Heart left ventricle (tissue), 16 donors: ENCODE measurements at places on chromosomes 7 and 10. TPM values are rescaled to one million over a fixed set of nuclear protein-coding genes. Genes with fewer than 3 reads are reported as not detected.
A peak's percentile ranks its signal among the peaks of the same experiment; 100 is the strongest.

- no peak for DNase-seq
These were observed 40.4 kb upstream of the CDCA7L start for GRCh38 chr7:21986096-21986495.

DNA sequence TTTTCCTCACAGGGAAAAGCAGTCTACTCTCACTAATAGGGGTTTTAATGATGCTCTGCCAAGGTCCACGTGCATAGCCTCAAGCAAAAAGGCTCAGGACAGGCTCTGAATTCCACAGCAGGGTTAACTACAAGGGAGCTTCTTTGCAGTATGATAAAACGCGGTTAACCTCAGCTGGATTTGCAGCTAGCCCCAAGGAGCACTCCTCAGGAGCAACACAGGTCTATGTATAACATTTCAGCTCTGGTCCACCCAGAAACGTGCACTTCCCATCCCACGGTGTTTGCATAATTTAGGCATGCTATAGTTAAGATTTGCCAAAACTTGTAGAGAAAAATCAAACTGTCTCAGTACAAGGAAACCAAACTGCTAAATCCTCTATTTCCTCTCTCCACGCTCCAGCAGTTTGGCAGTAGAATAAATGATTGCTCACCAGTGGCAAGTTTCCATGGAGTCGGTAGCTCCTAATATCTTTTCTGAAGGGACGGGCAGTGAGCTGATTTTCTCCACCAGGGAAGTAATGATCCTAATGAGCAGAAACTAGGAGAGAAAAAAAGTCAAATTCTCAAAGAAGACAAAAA, 13.1 kb upstream of the ASB4 start:
- no peak for DNase-seq

- no peak for DNase-seq
These were observed 42.1 kb upstream of the EMX2 start for GRCh38 chr10:117500456-117500855.

DNA sequence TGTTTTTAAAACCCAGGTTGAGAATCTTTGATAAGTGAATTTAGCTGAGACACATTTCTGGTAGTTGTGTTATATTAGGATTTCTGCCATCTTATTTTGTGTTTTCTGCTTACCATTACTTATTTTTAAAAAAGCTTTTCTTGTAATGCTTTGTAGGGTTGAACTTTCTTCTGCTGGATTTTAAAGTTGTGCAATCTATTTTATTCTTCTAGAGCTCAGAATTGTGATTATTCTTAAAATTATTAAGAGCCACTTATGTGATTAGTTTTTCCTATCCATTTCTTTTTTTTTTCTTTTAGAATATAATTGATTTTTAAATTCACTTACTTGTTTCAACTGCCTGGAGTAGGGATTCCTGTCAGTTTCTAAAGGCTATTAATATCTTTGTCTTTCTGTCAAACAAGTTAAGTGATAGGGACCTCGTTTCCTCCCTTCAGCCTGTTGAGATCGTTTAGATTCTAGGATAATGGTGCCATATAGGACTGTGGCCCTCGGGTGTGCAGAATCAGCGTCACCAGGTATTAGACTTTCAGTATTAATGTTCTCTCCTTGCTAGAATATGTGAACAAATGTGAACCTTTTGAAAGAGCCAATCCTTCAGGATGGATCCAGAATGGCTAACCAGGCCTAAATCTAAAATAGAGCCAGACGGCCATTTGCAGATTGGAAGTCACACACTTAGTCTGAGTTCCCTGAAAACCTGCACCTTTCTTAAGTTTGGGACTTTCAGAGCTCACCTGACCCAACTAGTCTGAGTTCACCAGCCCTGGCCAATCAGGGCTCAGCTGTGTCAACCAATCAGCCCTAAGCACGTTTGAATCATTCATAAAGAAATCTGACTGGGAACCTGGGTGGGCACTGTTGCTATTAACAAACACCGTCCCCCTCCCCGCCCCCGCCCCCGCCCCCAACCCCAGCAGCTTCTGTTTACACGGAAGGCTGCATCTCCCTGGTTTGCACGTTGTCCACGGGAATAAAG, 26.2 kb downstream of the CUX1 start:
- peak; percentile 9 for DNase-seq

EIF3B gene
- 35.4 TPM for polyA plus RNA-seq

- DNase-seq: no peak
These were observed 104.5 kb upstream of the PCLO start for GRCh38 chr7:83267141-83267631.

SUGCT gene
- 4.2 TPM for polyA plus RNA-seq

DNA sequence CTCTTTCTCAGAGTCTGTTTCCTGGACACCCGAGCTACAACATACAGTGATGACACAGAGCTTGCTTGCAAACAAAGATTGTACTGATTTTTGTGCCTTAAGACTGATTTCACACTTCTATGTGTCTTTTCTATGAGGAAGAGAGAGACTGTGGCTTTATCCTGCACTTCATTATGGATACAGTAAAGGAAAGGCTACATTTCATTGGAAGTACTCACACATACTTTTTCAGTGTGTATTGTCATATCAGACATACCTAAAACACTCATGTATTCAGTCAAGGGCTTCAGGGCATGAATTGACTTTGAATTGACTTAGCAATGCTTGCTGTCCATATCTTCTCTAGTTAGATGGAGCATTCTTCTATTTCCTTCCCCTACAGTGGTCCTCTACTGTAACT, 135.5 kb upstream of the IMMP2L start:
- no peak for DNase-seq

OR2A7 gene
- polyA plus RNA-seq: 0.19 TPM

LSM8 gene
- polyA plus RNA-seq: 14.6 TPM

- DNase-seq: no peak
These were observed 126.6 kb upstream of the LSM8 start for GRCh38 chr7:118057404-118057803.

HABP2 gene
- polyA plus RNA-seq: 0.30 TPM

DNA sequence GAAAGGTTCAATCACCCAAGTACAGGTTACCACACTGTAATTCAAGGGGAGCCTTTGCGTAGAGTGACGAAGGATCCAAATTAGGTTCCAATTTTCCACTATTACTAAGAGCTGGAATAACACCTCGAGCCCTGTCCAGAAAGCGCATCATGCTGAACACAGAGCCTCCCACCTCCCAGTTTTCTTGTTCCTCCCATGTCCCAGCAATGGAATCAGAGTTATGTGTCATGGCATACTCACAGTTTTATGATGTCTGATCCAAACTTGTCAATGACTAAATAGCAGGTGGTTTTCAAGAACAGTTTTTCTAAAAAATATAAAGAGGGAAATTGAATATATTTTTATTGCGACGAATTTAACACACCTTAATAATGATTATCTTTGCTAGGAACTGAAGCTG, 50.6 kb downstream of the AOAH start:
- DNase-seq: no peak

GRCh38 chr10:18216482-18216881, 76.3 kb downstream of the CACNB2 start:
- no peak for DNase-seq

- no peak for DNase-seq
These were observed 9.4 kb downstream of the PRSS58 start for GRCh38 chr7:142248166-142249160.

DNA sequence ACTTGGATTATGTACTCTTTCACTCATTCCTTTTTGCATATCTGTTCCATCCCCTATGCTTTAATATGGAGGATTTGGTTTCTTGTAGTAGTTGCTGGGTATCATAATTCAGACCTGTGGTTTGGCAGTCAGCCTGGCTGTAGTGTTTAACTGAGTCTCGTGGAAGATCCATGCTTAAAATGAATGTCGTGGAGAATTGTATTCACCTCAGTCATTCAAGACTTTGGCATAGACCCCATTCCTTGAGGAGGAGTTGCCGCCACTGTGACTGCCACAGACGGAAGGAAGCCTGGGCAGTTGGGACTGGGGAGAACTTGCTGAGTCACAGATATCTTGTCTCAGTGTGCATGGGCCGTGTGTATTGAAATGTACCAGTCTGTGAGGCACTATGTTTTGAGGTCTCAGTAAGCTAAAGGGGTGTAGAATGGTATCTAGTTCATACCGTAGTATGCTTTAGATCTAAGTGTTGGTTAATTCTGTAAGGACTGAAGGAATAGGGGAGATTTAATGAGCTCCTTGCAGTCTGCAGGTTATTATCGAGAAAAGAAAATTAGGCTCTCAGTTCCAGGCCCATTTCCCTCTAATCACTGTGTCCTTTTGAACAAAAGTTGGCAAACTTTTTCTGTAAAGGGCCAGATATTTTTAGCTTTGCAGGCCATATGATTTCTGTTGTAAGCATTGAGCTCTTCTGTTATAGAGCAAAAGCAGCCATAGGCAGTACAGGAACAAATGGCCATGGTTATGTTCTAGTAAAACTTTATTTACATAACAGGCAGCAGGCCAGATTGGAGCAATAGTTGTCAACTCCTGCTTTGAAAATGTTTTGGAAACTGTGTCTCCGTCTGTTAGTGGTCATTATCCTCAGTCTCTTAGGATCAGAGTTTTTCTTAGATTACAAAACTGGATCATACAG, 76.8 kb downstream of the TPST1 start:
- DNase-seq: peak; percentile 13

DNA sequence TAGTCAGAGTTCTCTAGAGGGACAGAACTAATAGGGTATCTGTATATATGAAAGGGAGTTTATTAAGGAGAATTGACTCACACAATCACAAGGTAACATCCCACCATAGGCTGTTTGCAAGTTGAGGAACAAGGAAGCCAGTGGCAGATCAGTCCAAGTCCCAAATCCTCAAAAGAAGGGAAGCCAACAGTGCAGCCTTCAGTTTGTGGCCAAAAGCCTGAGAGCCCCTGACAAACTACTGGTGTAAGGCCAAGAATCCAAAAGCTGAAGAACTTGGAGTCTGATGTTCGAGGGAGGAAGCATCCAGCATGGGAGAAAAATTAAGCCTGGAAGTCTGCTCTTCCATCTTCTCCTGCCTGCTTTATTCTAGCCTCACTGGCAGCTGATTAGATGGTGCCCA, 1107.2 kb upstream of the CELF2 start:
- DNase-seq: no peak

DNA sequence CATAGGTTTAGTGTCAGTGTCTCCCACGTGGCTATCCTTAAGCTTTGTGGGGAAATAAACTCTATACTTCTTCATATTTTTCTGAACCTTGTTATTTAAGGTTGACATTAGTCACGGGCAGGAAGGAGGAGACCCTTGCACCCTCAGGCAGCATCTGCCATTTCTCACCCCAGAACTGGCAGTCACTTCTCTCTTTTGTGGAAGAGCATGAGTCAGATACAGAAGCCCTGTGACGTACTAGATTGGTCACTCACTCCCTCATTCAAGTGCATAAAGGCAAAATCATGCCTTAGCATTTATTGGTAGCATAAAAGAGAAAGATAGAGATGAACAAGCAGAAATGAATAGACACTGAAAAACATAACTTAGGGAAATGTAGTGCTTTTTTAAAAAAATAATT, 206.0 kb upstream of the MDFIC start:
- DNase-seq: no peak

CALN1 gene
- not detected for polyA plus RNA-seq

SMARCD3 gene
- 61.1 TPM for polyA plus RNA-seq

TEX47 gene
- polyA plus RNA-seq: not detected

DNA sequence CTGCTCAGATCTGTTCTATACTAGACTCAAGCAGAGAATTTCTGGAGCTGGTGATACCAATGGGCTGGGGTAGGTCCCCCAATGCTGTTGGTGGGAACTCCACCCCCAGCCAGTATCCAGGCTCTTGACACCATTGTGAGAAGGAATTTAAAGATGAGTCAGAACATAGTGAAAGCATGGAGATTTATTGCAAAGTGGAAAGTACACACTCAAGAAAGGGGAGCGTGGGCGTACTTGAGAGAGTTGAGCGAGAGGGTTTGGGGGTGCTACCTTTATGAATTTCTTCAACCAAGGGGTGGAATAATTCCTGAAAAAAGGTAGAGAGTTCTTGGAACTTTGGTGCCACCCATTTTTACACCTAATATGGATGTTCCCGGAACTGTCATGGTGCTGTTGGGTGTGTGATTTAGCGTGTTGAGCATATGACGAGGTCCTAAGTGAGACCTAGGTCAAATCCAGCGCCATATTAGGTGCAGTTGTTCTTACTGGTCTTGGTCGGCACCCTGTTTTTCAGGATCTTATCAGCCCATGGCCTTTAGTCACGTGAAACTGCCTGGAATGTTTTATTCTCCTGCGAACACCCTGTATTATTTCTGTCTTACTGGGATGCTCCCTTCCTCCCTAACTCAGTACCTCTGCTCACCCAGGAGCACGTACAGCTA, 122.0 kb upstream of the AHR start:
- DNase-seq: no peak

DNA sequence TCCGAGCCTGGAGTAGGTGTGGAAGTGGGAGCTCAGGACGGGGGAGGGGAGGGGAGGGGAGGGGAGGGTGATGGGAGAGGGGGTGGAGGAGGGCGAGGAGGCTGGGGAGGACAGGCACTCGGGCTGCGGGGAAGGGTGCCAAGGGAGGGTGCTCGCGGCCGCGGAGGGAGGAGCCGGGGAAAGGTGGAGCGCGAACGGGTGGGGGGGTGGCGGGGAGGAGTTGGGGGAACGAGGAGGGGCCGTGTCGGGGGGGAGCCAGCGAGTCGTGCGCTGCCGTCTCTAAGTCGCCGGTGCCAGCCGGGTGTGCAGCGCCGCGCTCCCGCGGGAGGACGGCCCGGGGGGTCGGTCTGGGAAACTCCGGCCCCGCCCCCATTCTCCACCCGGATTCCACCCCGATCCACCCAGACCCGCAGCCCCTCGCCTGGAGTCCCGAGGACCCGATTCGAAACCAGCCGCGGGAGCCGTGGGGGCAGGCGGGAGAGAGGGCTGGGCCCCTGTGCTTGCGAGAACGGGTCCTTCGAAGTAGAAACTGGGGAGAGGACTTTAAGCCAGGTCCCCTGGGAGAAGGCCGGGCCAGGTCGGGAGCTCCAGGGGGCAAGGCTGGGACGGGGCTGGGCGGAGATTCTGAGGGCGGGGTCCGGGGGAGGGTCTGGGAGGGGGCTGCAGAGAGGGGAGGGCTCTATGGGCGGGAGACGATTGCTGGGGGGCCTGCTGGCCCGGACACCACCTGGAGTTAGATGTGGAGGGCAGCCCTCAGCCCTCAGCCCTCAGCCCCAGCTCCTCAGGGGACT, at the start of gene ZNF467:
ZNF467 (minus strand) TSS at position 143 of the 791 bp plus-strand sequence. CDS start 2,556 bp downstream, outside the sequence.
- DNase-seq: peak; percentile 87

DNA sequence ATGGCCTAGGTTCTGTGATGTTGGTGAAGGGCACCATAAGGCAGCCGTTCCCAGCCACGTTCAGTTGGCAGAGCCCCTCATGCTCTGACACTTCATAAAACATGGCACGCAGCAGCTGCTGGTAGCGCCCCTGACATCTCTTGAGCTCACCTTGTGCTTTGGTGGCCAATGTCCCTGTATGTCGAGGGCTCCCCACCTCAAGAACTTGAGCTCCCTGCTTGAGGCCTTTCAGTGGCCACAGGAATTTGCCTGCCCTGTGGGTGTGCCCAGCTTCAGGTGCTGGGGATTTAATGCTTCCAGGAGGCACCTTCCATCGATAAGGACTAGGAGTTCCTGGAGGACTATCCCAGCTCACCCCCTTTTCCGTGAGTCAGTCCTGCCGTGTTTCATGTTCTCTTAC, 9.5 kb upstream of the ZNF32 start:
- DNase-seq: no peak

- no peak for DNase-seq
These were observed 197.5 kb upstream of the CSTF2T start for GRCh38 chr10:51896849-51897248.
